ENCODE measurements at places on chromosomes 11 and 22.

GRCh38 chr11:98545544-98546175 lies 475.1 kb upstream of the CNTN5 start:
- no peak for DNase-seq

DNA sequence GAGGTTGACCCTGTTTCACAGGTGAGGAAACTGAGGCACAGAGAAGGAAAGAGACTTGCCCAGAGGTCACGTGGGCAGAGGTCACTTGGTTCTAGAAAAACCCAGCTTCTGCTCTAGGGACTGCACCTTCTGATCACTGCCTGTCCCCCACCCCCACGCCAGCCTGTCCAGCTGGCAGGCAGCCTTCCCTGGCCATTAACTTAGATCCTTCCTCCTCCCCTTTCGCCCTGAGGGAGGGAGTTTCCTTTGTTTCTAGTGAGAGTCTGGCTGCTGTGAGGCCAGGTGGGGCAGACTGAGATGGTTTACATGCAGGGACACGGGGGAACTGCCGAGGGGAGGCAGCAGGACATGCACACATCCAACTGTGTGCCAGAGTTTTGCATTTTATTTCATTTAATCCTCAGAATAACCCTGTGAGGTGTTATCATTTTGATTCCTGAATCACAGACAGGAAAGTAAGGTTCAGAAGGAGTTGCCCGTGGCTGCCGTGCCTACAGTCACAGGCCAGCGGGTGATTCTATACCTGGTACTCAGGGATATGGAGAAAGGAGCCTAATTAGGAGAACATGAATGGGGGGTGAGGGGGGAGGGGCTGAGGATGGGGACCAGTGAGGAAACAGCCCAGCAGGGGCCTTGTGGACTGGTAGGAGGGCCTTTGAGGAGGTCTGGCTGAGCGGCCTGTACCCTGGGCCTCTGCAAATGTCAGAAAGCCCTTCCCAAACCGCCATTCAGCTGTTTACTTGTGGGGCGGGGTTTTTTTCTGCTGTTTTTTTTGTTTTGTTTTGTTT lies 3.4 kb downstream of the FAM83F start:
- DNase-seq: no peak

- DNase-seq: peak; percentile 25
Measured at GRCh38 chr11:614623-615503, 887 bp downstream of the IRF7 start.

GRCh38 chr11:77821349-77821851 lies 456 bp downstream of the AAMDC start:
- peak; percentile 35 for DNase-seq

GRCh38 chr11:125625225-125625629 lies 264 bp downstream of the CHEK1 start:
- DNase-seq: no peak

- peak; percentile 19 for DNase-seq
Measured at GRCh38 chr22:22371031-22371541, 126.5 kb downstream of the VPREB1 start.

DNA sequence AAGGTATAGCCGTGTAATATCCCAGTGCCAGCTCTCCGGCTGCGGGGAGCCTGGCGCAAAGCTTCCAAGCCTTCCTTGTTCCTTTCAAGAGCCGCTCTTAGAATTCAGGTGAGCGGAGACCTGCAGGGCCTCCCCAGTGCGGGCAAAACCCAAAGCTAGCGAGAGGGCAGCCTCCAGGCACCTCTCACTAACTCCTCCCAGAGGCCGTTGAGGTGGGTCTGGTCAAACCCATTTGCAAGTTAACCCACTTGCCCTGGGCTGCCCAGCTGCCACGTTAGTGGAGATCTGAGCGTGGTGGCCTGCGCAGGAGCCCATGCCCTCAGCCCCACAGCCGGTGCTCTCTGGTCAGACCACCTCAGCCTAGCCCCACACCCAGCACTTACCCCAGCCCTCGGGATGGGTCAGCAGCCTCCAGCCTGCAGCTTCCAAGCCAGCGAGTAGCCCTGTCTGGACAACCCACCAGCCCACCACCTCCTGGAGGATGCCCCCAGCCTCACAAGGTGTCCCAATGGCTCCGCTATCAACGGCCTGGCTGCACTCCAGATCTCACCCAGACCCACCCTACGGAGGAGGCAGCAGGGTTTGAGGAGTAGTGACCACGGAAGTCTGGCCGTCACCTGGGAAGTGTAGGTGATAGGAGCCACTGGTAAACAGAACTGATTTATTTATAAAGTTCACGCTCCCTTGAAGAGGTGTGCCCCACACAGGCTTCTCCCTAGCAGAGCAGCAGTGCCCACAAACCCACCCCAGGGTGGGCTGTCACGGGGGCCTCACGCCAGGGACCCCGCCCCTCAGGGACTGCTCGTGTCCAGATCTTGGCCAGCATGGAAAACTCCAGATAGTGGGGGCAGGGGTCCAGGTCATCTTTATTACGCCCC lies 2.3 kb downstream of the ASCL2 start:
- DNase-seq: no peak

GRCh38 chr11:103552086-103552485 lies 442.9 kb downstream of the DYNC2H1 start:
- DNase-seq: no peak

DNA sequence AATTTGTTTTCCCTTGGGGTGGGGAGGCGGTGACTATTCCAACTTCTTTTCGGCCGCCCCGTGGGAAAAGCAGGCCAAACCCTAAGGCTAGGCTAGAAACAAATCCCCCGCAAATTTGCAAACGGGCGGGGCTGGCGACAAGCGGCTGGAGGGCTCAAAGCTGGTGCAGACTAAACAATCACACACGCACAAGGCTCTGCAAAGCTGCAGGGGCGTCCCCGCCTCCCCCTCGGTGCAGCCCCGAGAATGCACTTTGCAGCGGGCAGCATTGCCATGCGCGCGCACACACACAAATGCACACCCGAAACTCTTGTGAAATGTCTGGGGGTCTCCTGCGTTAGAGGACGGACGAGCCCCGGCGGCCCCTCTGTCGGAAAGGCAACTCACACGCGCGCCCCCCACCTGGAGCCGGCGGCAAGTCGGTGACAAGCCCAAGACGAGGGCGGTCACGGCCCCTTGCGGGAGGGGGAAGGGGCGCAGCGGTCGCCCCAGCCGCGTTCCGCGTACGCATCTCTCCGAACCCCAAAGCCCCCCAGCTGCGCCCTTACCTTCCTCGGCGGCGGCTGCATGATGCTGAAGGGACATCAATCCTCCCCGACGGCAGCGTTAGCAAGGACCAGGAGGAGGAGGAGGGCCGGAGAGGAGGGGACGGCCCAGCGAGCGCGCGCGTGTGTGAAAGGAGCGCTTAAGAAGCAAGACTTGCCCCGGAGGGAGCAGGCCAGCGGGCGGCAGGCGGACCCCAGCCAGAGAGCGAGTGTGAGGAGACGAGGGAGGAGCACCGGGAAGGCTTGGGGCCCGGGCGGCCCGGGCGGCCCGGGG lies 600 bp downstream of the FCHSD2 start:
- peak; percentile 87 for DNase-seq

GRCh38 chr11:70699294-70700221 lies 301.2 kb downstream of the CTTN start:
- DNase-seq: no peak

GRCh38 chr11:83951521-83951920 lies 665.4 kb upstream of the CCDC90B start:
- DNase-seq: no peak

DNA sequence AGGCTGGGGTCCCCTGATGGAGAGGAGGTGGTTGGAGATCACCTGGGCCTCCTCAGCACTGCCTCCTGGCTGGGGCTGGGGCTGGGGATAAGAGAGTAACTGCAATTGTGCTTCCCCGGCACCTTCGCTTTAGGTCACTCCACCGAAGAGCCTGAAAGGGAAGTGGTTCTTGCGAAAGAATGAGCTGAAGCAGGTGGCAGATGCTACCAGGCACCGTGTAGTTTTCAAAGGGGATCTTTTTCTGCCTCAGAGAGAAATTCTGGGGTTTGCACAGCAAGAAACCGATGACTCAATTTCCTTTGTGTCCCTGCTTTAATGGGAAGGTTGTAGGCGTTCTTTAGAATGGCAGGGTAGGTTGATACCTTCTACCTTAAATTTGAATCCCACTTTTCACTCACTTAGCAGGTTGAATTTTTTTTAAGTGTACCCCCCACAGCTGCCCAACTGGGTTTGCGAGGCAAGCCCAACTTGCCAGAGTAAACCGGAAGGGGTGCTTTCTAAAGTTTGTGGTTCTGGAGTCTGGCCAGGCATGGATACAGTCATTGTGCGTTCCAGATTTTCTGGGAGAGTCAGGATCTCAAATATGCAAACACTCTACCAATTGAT lies 5.3 kb downstream of the CD44 start:
- peak; percentile 75 for DNase-seq

DNA sequence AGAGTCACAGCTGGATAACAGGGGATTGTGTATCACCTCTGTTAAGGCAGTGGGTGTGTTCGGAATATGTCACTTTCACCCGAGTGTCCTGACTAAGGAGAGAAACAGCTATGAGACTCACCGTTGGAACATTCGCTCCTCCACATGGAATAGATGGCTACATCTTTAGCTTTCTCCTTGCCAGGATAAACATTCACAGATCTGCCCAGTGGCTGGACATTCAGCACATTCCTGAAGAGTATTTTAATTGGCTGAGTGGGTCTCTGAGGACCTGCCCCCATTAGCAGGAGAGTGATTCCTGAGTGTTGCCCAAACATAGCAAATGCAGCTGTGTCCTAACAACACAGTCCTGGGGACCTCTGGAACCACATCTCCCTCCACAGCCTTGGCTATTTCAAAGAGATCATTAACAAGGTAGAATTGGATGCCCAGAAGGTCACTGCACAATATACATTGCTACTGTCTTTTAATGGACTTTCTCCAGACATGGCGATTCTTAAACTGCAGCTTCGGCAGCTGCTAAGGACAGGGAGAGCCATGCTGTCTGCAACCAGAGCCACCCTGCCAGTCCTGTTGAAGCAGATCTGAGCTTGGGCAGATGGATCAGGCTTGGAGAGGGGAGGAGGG lies 435.0 kb upstream of the CADM1 start:
- DNase-seq: no peak

DNA sequence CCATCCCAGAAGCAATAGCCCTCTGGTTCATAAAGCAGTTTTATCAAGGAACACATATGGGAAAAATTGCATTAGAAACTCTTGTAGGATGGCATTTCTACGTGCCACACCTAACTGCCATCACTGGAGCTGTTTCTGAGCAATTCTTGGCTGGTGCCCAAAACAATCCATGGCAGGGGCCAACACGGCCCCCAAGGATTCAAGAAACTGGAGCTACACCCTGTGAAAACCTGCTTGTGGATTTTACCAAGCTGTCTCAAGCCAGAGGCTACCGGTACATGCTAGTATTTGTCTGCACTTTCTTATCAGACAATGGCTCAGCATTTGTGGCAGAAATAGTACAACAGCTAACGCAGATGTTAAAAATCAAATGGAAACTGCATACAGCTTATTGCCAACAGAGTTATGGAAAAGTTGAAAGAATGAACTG lies 42.4 kb upstream of the GLYAT start:
- DNase-seq: peak; percentile 59

- DNase-seq: no peak
Measured at GRCh38 chr22:36405221-36405661, 17.5 kb upstream of the MYH9 start.

- no peak for DNase-seq
Measured at GRCh38 chr11:77725433-77725832, 87.8 kb upstream of the CLNS1A start.

GRCh38 chr11:12581923-12582322 lies 92.3 kb upstream of the TEAD1 start:
- peak; percentile 5 for DNase-seq

DNA sequence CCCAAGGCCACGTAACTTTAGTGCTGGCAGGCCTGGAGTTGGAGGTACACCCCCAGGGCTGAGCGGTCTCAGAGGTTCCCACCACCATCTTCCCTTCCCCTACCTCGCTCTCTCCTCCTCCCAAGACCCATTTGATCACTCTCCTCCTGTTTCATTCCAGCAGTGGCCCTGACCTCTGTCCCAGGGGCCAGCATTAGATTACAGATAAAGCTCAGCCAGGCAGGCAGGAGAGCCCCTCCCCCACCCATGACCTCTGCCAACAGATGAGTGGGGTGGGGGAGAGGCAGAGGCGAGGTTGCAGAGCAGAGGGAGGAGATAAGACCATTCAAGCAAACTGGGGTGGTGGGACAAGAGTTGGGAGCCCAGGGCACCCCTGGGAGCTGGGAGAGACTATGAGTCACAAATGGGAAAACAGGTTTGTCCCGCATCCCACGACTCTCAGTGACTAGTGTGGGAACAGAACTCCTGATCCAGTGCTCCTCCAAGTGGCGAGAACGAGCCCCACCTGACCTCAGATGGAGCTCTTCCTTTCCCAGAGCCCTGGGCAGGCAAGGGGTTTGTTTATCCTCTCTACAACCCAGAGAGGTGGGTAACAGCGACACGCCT lies 367.9 kb downstream of the MN1 start:
- no peak for DNase-seq

DNA sequence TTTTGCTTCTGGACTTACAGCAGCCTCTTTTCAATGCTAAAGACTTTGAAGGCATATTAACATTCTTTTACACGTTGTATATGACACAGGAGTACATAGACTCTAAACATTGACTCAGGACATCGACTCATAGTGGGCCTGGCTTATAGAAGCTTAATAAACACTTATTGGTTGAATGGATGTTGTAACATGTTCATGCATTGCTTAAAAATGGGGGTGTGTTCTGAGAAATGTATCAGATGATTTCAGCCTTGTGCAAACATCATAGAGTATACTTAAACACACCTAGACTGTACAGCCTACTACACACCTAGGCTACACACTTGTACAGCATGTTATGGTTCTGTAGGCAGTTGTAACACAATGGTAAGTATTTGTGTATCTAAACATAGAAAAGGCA lies 17.9 kb downstream of the TTC17 start:
- no peak for DNase-seq

DNA sequence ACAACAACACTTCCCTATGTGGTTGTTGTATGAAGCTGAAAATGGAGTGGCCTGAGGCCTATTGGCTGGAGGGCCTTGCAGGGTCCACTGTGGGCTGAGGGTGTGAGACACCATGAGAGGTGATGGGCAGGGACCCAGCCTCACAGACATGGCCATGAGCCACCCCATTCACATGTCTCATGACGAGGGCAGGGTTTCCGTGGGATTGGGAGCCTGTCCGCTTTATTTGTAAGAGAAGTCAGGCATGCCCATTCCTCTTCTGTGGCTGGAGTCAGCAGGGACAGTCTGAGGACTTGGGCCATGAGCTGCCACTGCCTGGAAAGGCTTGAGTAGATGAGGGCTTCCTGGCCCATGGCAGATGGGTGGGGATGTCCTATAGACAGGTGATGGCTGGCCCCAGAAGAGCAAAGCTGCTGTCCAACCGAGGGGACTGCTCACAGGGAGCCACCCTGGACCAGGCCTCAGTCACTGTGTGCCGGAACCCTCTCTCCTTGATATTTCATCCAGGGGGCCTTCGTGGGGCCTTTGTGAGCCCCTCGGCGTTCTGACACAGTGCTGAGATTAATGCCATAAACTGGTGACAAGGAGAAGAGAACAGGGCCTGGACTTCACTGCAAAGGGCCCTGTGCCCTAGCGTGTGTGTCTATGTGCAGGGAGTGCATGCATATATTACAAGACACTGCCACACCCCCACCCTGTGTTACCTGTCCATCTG lies 971.9 kb downstream of the BRD1 start:
- DNase-seq: no peak

Measured in hematopoietic multipotent progenitor cell treated with erythropoietin and hydrocortisone succinate and interleukin-3 and kit ligand, for 4 days (in vitro differentiated cells).